ENCODE measurements at places on chromosomes 3 and 15. TPM values are rescaled to one million over a fixed set of nuclear protein-coding genes. Genes with fewer than 3 reads are reported as not detected.

DNA sequence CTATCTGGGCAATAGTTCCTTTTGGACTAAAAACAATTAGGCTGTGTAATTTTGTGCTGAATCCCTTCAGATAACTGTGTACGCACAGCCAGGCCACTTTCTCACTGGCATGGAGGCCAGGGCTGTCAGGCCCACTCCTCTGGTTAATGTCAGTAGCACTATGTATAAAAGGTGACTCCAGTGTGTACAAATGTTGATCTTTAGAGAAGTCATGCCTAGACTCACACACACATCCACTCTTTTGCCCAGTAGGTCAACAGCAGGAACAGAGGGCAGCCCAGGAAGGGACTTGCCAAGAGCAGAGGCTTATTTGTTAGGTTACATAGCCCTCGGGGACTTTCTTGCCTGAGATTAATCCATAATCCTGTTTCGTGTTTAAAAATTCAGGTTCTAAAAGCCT is 416.6 kb upstream of the WNT5A start:
- no peaks in the 10 kb centered on the region for H3K4me1 ChIP-seq
- no peak overlapping the region for H3K27ac ChIP-seq
- DNase-seq = peak; percentile 19
- no peaks in the 10 kb centered on the region for H3K36me3 ChIP-seq

DNA sequence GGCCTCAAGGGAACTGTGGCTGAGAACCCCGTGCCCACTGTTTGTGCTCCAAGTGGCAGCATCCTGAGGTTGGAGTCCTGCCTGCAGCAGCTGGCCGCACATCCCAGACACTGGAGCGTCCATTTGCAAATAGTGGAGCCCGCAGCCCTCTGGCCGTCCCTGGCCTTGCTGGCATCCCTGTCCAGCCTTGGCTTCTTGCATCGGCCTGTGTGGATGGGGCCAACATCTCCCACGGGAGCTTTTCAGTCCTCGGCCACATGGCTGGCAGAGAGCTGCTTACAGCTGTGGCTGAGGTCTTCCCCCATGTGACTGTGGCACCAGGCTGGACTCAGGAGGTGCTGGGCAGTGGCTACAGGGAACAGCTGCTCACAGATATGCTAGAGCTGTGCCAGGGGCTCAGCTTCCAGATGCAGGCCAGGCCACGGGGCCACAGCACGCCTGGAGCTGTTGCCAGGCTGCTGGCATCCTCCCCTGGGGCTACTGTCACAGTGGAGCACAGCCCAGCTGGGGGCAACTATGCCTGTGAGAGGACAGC is 71.2 kb downstream of the FAM43A start:
- no peak for DNase-seq
- H3K27me3 ChIP-seq = peaks cover 37% of the 10 kb centered on the region
- H3K4me1 ChIP-seq = no peaks in the 10 kb centered on the region
- no peak overlapping the region for H3K27ac ChIP-seq
- no peak overlapping the region for H3K4me3 ChIP-seq

GRCh38 chr15:44536302-44536961 is 515 bp upstream of the EIF3J start:
- H3K27me3 ChIP-seq = no peaks in the 10 kb centered on the region
- DNase-seq = peak; percentile 97
- peaks cover 26% of the 10 kb centered on the region for H3K4me1 ChIP-seq
- peaks cover 25% of the 10 kb centered on the region for H3K36me3 ChIP-seq

The MESP1 gene
- total RNA-seq = under 0.01 TPM

GRCh38 chr15:63134245-63134985 is 12.8 kb downstream of the LACTB start:
- peaks cover 49% of the 10 kb centered on the region for H3K36me3 ChIP-seq
- no peaks in the 10 kb centered on the region for H3K27me3 ChIP-seq
- DNase-seq = no peak
- peaks cover 44% of the 10 kb centered on the region for H3K4me1 ChIP-seq

DNA sequence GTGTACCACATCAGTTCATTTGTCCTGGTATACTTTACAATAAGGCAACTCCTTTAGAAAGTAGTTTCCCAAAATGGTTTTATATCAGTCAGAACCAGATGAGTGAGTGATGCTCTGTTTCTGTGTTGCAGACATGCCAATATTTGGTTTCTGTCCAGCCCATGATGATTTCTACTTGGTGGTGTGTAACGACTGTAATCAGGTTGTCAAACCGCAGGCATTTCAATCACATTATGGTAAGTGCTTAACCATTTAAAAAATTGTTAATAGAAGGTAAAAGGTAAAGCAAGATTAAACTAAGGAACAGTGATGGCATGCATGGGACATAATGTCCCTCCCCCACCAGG is 40.0 kb upstream of the SCAANT1 start:
- no peak overlapping the region for H3K27ac ChIP-seq
- DNase-seq = no peak
- no peaks in the 10 kb centered on the region for H3K27me3 ChIP-seq
- H3K4me3 ChIP-seq = no peak overlapping the region
- peaks cover 10% of the 10 kb centered on the region for H3K36me3 ChIP-seq
- H3K4me1 ChIP-seq = peaks cover 20% of the 10 kb centered on the region

The GOLGA8J gene
- total RNA-seq = 0.29 TPM

DNA sequence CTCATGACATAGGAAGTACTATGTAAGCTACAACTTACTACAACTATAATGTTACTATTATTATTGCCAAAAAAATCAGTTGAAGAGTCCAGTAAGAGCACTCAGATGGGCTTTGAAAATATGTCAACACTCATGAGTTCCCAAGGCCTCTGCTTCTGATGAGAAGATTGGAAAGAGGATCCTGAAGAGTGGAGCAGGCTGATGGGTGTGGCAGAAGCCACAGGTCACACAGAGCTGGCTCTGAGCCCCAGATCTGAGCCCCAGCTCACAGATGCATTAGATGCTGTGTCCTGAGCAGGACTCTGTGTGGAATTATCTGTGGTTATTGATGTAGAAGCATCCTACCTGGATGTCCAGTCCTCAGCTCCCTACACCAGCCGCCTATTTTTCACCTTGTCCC is 65.6 kb downstream of the SPSB4 start:
- no peaks in the 10 kb centered on the region for H3K27me3 ChIP-seq
- DNase-seq = no peak
- no peak overlapping the region for H3K27ac ChIP-seq
- H3K4me3 ChIP-seq = no peak overlapping the region
- H3K4me1 ChIP-seq = no peaks in the 10 kb centered on the region

The TRPM1 gene
- total RNA-seq = under 0.01 TPM

DNA sequence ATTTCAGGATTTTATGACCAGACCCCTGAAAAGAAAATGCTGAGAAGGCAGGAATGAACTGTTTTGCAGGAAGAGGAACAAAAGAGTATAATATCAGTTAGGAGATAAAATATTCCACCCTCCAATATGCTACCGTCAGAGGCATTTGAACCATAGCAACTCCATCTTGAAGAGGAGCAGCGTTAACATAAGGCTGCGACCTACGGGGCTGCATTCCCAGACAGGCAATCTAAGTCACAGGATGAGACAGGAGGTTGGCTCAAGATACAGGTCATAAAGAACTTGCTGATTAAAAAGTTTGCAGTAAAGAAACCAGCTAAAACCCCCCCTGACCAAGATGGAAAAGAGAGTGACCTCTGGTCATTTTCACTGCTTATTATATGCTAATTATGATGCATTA is 22.9 kb downstream of the CCDC39 start:
- H3K4me1 ChIP-seq = no peaks in the 10 kb centered on the region
- no peaks in the 10 kb centered on the region for H3K36me3 ChIP-seq
- DNase-seq = no peak
- H3K27ac ChIP-seq = no peak overlapping the region
- no peak overlapping the region for H3K4me3 ChIP-seq

DNA sequence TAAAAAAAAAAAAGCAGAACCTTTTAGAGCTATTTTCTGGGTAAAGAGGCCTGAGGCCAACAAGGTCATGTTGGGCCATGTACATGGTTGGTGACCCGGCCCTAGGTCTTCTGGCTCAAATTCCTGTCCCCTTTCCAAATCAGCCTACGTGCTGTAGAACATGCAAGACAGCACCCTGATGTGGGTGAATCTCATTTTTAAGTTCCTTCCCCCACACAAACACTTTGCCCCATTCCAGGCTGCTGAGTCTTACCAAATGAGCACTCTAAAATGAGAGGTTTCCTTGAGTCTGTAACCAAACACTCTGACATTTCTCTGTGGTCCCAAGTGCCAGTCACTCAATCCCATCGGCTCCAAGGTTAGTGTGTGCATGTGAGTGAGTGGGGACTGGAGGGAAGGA is 9.4 kb downstream of the BCL6 start:
- H3K4me1 ChIP-seq = peaks cover 43% of the 10 kb centered on the region
- peak; percentile 71 for DNase-seq
- no peaks in the 10 kb centered on the region for H3K27me3 ChIP-seq
- peak overlapping the region; percentile 100 for H3K27ac ChIP-seq
- peaks cover 38% of the 10 kb centered on the region for H3K36me3 ChIP-seq

- H3K4me3 ChIP-seq = no peak overlapping the region
- no peaks in the 10 kb centered on the region for H3K36me3 ChIP-seq
- no peak for DNase-seq
- H3K4me1 ChIP-seq = no peaks in the 10 kb centered on the region
Observed at GRCh38 chr3:144358191-144358590, 386.6 kb downstream of the DIPK2A start.

DNA sequence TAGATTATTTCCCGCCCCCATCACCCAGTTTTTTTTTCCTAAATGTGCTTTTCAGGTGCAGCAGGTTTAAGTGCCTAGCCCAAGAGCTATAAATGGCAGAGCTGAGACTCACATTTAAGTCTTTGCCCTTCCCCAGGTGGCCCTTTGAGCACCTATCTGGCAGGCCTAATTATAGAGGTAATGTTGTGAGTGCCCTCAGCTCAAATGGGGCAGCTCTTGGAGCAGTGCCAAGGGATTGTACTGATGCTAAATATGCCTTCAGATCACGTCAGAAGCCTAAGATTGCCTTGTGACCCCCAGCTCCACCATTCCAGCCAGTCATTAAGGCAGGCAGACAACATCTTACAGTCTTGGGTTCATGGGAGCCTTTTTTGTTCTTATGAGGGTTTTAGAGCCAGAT is 159.5 kb downstream of the RPLP1 start:
- H3K27ac ChIP-seq = no peak overlapping the region
- no peak overlapping the region for H3K4me3 ChIP-seq
- H3K36me3 ChIP-seq = no peaks in the 10 kb centered on the region
- no peaks in the 10 kb centered on the region for H3K4me1 ChIP-seq

GRCh38 chr3:157767607-157768006 is 264.4 kb upstream of the VEPH1 start:
- H3K27me3 ChIP-seq = no peaks in the 10 kb centered on the region
- no peaks in the 10 kb centered on the region for H3K36me3 ChIP-seq
- H3K4me1 ChIP-seq = no peaks in the 10 kb centered on the region
- H3K27ac ChIP-seq = no peak overlapping the region
- DNase-seq = no peak
- H3K4me3 ChIP-seq = no peak overlapping the region

DNA sequence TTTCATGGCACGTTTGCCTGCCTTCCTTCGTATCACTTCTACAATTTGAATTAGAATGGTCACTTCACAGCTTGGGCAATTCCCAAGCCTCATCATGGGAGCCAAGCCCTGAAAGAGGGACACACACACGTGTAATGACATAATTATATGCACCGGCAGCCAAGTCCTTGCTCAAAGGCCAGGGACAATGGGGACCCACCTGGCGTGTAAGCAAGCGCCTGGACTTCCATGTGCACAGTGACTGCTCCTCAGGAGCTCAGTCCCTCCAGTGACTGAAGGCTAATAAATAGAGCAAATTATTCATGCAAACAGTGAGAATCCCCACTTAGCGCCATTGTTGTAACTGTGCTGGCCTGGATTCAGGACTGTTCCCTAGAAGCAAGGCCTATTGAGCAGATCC is 115.1 kb downstream of the DNAJB8 start:
- no peaks in the 10 kb centered on the region for H3K27me3 ChIP-seq
- H3K36me3 ChIP-seq = no peaks in the 10 kb centered on the region
- peaks cover 6% of the 10 kb centered on the region for H3K4me1 ChIP-seq
- no peak overlapping the region for H3K27ac ChIP-seq

The GNAT1 gene
- not detected for total RNA-seq

DNA sequence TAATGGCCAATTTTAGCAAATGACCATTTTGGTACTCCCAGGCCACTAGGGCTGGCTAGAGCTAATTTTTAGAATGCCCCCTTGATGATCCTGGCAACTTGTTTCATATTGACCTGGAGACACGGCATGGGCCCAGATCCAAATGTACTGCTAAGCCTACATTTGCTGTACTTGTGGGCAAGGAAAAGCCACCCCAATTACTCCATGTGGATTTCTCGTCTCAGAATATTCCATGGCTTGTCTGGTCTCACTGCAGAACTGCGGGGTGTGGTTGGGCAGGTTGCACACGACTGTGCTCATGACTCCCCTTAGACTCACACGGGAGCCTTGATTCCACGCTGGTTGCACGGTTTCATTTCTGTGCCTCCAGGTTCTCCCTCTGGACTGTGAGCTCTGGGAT is 140.9 kb downstream of the RPLP1 start:
- no peak for DNase-seq
- no peak overlapping the region for H3K4me3 ChIP-seq
- H3K36me3 ChIP-seq = no peaks in the 10 kb centered on the region
- H3K27me3 ChIP-seq = peaks cover 36% of the 10 kb centered on the region
- peaks cover 13% of the 10 kb centered on the region for H3K4me1 ChIP-seq
- no peak overlapping the region for H3K27ac ChIP-seq

- no peak overlapping the region for H3K4me3 ChIP-seq
- H3K27ac ChIP-seq = no peak overlapping the region
- no peaks in the 10 kb centered on the region for H3K4me1 ChIP-seq
- H3K36me3 ChIP-seq = no peaks in the 10 kb centered on the region
- H3K27me3 ChIP-seq = no peaks in the 10 kb centered on the region
- DNase-seq = no peak
Observed at GRCh38 chr3:102225407-102226132, 209.2 kb upstream of the ZPLD1 start.

DNA sequence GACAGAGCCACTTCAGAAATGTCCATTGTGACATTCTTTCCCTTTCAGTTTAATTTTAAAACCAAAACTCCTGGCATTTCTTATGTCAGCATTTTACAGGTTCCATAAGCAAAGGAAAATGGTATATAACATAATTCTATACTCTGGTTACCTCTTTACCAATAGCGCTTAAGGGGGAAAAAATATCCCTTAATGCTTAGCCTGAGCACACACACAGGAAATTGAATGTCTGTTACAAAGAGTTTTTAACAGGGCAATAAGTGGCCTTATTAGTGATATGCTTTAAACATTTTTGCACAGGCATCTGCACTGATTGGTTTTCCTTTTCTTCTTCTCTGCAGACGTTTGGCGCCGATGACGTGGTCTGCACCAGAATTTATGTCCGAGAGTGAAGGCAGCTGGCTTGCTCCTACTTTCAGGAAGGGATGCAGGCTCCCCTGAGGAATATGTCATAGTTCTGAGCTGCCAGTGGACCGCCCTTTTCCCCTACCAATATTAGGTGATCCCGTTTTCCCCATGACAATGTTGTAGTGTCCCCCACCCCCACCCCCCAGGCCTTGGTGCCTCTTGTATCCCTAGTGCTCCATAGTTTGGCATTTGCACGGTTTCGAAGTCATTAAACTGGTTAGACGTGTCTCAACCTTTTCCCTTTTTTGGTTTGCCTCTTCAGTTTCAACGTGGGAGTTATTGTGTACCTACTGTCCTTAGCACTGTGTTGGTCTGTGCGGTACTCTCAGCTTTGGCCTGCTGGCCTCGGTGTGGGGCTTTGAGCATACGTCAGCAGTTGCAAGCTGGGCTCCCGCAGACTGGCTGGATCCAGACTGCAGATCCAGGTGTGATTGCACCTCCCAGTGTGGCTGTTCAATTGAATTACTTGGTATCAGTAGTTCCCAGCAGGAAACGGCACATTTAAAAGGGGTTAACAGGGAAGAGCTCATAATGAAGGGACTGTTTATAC is 7.7 kb downstream of the CRABP1 start:
- H3K36me3 ChIP-seq = no peaks in the 10 kb centered on the region
- H3K27me3 ChIP-seq = peaks cover 44% of the 10 kb centered on the region
- no peak overlapping the region for H3K27ac ChIP-seq
- H3K4me1 ChIP-seq = no peaks in the 10 kb centered on the region
- no peak overlapping the region for H3K4me3 ChIP-seq

- H3K36me3 ChIP-seq = no peaks in the 10 kb centered on the region
- no peaks in the 10 kb centered on the region for H3K27me3 ChIP-seq
- peaks cover 8% of the 10 kb centered on the region for H3K4me1 ChIP-seq
- H3K27ac ChIP-seq = no peak overlapping the region
Observed at GRCh38 chr15:60672400-60672799, 193.5 kb upstream of the ICE2 start.

Data from osteoblast (primary cell).